ENCODE measurements at places on chromosomes 3 and 15. TPM values are rescaled to one million over a fixed set of nuclear protein-coding genes. Genes with fewer than 3 reads are reported as not detected.

GRCh38 chr15:25088261-25088790 lies 133.5 kb downstream of the SNRPN start:
- no peaks in the 10 kb centered on the region for H3K4me1 ChIP-seq
- no peaks in the 10 kb centered on the region for H3K27me3 ChIP-seq
- peaks cover 5% of the 10 kb centered on the region for H3K36me3 ChIP-seq
- H3K27ac ChIP-seq = no peak overlapping the region
- DNase-seq = no peak

GRCh38 chr3:186997061-186997460 lies 66.7 kb downstream of the ST6GAL1 start:
- no peaks in the 10 kb centered on the region for H3K36me3 ChIP-seq
- no peaks in the 10 kb centered on the region for H3K27me3 ChIP-seq
- H3K4me1 ChIP-seq = peaks cover 3% of the 10 kb centered on the region

DNA sequence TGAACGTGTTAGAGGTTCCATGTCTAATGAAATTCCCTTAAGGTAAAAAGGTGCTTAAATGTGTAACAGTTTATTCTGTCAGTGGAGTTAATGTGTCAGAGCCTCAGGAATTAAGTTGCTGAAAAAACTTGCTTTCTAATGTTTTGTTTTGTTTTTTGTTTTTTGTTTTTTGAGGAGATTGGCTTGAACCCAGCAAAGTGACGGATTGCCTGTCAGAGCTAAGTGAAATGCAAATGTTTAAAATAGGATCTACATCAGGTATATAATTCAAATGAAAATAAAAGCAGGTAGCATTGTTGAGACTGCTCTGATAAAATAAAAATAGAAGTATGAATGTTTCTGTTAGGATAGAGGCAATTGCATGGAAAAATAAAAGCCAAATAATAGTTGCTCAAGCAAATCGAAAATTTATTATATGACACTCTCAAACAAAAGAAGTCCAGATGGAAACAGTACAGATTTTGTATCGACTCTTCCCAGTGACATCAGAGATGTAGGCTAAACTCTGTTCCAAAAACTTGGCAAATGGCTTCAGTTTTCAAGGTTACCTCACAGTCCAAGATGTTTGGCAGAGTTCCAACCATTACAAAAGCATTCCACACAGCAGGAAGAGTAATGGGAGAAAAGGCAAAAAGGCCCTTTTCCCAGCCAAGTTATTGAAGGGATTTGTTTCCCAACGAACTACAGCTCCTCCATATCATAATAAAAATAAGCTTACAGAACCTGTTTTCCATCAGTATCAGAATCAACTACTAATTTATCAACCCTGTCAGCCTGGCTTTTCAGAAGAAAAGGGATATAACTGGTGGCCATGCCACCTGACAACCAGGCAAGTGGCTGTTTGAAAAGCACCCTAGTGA lies 291.0 kb downstream of the TBL1XR1 start:
- no peaks in the 10 kb centered on the region for H3K36me3 ChIP-seq
- H3K27me3 ChIP-seq = no peaks in the 10 kb centered on the region
- H3K4me1 ChIP-seq = no peaks in the 10 kb centered on the region
- no peak for DNase-seq
- H3K4me3 ChIP-seq = no peak overlapping the region

- no peaks in the 10 kb centered on the region for H3K27me3 ChIP-seq
- H3K4me3 ChIP-seq = no peak overlapping the region
- DNase-seq = no peak
- H3K4me1 ChIP-seq = no peaks in the 10 kb centered on the region
- H3K36me3 ChIP-seq = no peaks in the 10 kb centered on the region
Measured at GRCh38 chr3:22216601-22217000, 465.6 kb upstream of the ZNF385D start.

DNA sequence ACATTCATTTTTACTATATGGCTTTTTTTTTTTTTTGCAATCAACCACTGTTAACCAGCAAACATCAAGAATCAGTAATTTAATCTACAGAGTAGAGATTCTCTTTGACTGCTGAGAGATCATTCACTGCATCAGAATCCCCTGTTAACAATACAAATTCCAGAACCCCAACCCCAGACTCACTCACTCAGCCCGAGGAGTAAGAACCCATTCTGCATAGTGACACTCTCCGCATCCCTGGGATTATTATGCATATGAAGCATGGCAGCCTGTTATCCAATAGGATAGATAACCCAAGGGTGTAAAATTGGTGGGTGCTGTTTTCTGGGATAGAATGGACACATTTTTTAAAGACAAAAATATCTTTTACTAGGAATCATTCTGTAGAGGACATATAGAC lies 76.3 kb upstream of the CCDC39 start:
- H3K36me3 ChIP-seq = no peaks in the 10 kb centered on the region
- no peak for DNase-seq
- H3K27me3 ChIP-seq = no peaks in the 10 kb centered on the region
- no peak overlapping the region for H3K4me3 ChIP-seq
- no peak overlapping the region for H3K27ac ChIP-seq

GRCh38 chr3:134355416-134355815 lies 18.8 kb downstream of the AMOTL2 start:
- peaks cover 20% of the 10 kb centered on the region for H3K36me3 ChIP-seq
- no peaks in the 10 kb centered on the region for H3K27me3 ChIP-seq
- H3K4me1 ChIP-seq = peaks cover 14% of the 10 kb centered on the region
- H3K4me3 ChIP-seq = no peak overlapping the region
- DNase-seq = no peak
- H3K27ac ChIP-seq = peak overlapping the region; percentile 34

DNA sequence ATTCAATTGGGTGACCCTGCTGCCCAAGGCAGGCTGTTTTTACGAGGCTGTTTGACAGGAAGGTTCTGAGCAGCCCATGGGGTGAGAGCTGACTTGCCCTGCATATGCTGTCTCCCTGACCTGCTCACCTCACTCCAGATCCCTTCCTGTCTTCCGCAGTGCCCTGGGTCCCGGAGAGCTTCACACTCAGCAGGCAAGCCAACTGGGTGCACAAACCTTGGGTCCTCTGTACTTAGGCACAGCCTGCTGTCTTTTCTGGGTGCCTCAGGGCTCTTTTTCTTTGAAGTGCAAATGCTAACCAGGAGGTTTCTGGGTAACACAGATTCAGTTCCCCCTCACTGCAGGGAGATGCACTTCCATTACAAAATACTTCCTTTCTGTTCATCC lies 32.8 kb downstream of the ZXDC start:
- no peak overlapping the region for H3K4me3 ChIP-seq
- no peaks in the 10 kb centered on the region for H3K36me3 ChIP-seq
- H3K27ac ChIP-seq = no peak overlapping the region
- H3K27me3 ChIP-seq = no peaks in the 10 kb centered on the region
- H3K4me1 ChIP-seq = no peaks in the 10 kb centered on the region
- DNase-seq = no peak

DNA sequence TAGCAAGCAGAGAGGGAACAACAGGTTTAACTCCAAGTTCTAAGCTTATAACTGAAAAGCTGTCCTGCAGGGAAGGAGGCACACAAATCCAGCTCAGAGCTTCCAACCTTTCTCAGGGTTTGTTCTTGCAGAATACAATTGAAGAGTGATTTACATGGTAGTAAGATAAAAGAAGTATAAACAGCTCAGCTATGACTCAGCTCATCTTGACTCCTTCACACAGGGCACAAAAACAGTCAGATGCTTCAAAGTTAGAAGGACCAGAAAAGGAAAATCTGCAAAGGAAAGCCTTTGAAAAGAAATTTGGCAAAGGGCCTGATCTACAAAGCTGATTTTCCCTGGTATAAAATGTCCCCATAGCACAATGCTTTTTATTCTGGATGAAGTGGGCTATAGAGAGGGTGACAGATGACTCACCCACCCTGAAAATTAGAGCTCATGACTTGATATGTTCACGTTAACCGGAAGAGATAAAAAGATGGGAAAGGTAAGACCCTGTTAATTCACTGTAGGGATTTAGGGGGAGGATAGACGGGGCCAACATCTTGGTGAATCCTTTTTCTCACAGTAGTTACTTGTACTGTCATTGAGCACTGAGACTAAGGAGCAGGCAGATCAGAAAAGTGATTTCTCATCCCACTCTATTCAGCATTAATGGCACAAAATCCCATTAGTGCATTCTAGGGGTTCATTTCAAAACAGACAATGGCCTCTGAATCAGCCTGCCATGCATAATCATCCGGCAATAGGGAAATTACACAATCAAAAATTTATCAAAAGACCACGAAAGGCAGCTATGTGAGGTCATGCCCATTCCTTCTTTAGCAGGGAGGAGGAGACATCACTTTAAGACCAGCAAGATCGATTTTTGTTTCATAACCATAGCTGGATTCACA lies 143.5 kb downstream of the GAP43 start:
- H3K36me3 ChIP-seq = no peaks in the 10 kb centered on the region
- no peak overlapping the region for H3K4me3 ChIP-seq
- H3K27ac ChIP-seq = no peak overlapping the region
- no peak for DNase-seq

DNA sequence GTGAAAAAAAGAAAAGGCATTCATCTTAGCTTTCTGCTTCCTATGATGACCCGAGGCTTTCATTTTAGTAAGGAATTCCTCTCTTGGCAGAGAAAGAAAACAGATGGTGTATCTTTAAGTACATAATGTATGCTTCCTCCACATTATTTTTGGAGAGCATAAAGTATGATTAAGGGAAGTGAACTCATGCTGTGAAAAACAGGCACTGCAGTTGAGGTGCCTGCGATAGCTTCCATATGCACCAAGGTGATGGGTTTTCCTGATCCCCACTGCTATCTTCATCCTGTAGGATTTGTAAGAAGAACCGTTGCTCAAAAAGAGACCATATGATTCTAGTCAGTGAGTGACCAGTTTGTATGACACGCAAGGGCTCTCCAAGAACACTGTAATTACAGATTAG lies 411.5 kb upstream of the MCTP2 start:
- H3K27me3 ChIP-seq = no peaks in the 10 kb centered on the region
- H3K36me3 ChIP-seq = no peaks in the 10 kb centered on the region
- H3K4me1 ChIP-seq = no peaks in the 10 kb centered on the region

DNA sequence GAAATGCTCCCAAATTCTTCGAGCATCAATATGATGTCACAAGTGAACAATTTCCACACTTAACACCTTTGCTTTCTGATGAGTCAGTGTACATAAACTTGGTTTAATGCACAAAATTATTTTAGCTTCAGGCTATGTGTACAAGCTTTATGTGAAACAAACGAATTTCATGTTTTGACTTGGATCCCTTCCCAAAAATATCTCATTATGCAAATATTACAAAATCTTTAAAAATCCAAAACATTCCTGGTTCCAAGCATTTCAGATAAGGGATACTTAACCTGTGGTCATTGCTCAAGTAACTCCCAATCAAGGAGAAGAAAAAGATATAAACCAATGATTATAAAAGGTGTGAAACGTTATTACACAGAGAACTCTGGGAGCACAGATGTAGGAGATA lies 25.2 kb downstream of the RAB5A start:
- DNase-seq = no peak
- no peak overlapping the region for H3K4me3 ChIP-seq
- H3K27ac ChIP-seq = no peak overlapping the region
- H3K36me3 ChIP-seq = no peaks in the 10 kb centered on the region
- no peaks in the 10 kb centered on the region for H3K4me1 ChIP-seq
- H3K27me3 ChIP-seq = no peaks in the 10 kb centered on the region

DNA sequence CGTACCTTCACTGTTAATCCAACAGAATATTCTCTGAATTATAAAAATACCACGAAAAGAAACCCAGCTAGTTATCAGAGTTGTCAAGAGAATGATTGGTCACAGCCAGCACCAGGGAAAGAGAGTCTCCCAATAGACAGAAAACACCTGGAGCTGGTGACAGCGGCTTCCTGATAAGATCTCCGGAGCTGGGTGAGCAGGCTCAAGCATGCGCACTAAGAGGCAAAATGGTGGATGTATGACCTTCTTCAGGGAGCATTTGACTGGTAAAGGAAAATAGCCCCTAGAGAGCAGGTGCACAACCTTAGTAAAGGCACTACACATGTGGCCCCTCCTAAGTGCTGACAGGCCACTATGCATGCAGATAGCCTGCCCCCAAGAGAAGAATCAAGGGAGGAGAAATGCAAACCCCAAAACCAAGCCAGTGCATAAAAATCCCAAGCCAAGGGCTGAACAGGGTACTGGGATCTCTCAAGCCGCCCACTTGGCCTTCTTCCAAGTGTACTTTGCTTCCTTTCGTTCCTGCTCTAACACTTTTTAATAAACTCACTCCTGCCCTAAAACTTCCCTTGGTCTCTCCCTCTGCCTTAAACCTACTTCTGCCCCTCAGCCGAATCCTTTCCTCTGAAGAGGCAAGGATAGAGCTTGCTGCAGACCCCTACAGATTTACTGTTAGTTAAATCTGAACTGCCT lies 93.2 kb downstream of the UACA start:
- no peaks in the 10 kb centered on the region for H3K36me3 ChIP-seq
- H3K4me3 ChIP-seq = no peak overlapping the region
- peaks cover 3% of the 10 kb centered on the region for H3K4me1 ChIP-seq
- H3K27me3 ChIP-seq = no peaks in the 10 kb centered on the region
- no peak for DNase-seq

DNA sequence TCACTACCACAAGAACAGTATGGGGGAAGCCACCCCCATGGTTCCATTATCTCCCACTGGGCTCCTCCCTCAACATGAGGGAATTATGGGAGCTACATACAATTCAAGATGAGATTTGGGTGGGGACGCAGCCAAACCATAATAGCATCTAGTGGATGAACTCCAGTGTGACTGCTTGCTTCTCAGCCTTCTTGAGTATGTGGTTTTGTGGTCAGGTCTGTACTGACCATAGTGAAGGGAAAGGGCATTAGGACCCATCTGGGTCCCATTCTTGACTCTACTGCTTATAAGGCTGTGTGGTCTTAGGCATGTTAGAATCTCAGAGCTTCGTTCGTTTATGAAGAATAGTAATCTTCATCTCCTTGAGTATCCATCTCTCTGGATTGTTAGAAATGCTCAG lies 81.4 kb downstream of the CGNL1 start:
- H3K4me1 ChIP-seq = peaks cover 3% of the 10 kb centered on the region
- no peaks in the 10 kb centered on the region for H3K36me3 ChIP-seq
- DNase-seq = no peak
- H3K4me3 ChIP-seq = no peak overlapping the region
- no peaks in the 10 kb centered on the region for H3K27me3 ChIP-seq
- no peak overlapping the region for H3K27ac ChIP-seq

DNA sequence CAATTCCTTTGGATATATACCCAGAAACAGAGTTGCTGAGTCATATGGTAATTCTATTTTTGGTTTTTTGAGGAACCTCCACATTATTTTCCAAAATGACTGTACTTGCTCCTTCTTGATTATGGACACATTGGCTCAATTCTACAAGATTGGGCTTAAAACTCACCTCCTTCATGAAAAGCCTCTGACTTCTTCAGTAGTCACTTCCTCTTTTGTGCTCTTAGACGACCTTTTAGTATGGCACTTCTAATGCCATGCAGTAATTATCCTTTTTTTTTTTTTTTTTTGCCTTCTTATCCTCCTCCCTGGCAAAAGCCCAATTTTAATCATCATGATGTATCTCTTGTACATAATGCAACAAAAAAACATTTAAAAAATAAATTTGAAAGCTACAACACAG lies 33.0 kb upstream of the ABHD17C start:
- no peaks in the 10 kb centered on the region for H3K27me3 ChIP-seq
- no peak overlapping the region for H3K27ac ChIP-seq
- no peak for DNase-seq
- H3K4me1 ChIP-seq = no peaks in the 10 kb centered on the region

GRCh38 chr3:69735893-69736292 lies 3.4 kb upstream of the MITF start:
- H3K36me3 ChIP-seq = no peaks in the 10 kb centered on the region
- no peak for DNase-seq
- H3K27me3 ChIP-seq = no peaks in the 10 kb centered on the region
- no peak overlapping the region for H3K27ac ChIP-seq
- H3K4me1 ChIP-seq = no peaks in the 10 kb centered on the region

Gene ACTL6A
- 73.6 TPM for total RNA-seq

Gene LRRC31
- 0.91 TPM for total RNA-seq

Gene CHST14
- total RNA-seq = 22.3 TPM

Gene RAB6B
- total RNA-seq = 7.1 TPM

Gene LRIG1
- 119 TPM for total RNA-seq

Gene HTR3D
- total RNA-seq = not detected

Gene TMC3
- 0.14 TPM for total RNA-seq

Gene ARHGEF26
- 26.8 TPM for total RNA-seq

All from prostate gland (tissue), 2 donors.